ENCODE measurements at places on chromosomes 6 and 20.

GRCh38 chr20:53901497-53902096, 168.8 kb downstream of the BCAS1 start:
- no peak for DNase-seq

DNA sequence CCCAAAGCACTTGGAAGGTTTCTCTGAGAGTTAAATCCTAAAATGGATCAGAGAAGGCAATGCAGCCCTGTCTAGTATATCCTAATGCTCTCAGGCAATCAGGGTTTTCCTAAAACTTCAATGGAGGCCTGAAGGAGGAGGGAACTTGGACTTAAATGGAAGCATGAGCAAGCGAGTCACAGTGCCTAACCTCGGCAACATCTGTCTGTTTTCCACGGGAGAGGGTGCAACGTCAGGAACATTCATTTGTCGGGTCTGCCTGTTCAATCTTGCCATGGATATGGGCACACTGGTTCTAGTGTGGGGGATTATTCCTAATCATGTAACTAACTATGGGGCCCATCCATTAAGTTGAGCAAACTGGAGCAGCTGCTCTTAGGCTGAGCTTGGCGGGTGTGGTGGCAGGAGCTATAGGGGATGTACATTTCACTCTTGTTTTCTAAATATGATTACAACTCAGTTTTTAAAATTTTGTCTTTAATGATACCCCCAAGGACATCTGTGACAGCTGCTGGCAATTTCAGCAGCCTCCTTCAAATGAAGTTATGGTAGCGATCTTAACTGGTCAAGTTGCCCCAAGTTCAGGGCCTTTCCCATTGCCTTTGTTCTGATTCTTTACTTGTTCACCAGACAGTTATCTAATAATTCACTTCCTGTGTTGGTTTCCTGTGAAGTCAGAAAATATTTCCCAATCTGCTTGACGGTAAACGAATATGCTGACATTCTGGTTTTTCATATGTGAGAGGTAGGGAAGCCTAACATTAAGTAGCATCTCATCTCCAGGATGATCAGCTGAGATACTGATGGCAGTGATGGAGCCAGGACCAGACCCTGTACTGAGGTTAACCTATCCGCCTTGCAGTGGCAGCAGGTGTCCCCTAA, 21.6 kb downstream of the DSE start:
- no peak for DNase-seq

DNA sequence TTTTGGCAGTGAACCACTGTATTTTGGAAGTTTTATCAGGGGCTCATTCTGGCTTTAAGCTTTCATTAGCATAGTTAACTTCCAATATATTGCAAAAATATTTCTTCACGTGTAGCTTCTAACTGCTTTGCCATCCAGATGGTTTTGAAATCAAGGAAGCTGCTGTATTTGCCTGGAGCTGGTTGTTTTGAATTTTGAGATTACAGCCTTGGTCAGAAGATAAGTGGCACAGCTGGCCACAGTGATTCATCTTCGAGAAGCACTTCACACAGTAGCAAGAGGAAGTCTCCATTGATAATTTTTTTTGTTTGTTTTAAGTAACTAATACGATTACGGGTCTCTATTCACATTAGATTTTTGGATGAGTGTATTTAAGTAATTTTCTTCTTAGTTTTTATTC, 3.8 kb downstream of the APCDD1L start:
- no peak for DNase-seq

- no peak for DNase-seq
Measured at GRCh38 chr6:167573461-167574215, 248.8 kb downstream of the TTLL2 start.

DNA sequence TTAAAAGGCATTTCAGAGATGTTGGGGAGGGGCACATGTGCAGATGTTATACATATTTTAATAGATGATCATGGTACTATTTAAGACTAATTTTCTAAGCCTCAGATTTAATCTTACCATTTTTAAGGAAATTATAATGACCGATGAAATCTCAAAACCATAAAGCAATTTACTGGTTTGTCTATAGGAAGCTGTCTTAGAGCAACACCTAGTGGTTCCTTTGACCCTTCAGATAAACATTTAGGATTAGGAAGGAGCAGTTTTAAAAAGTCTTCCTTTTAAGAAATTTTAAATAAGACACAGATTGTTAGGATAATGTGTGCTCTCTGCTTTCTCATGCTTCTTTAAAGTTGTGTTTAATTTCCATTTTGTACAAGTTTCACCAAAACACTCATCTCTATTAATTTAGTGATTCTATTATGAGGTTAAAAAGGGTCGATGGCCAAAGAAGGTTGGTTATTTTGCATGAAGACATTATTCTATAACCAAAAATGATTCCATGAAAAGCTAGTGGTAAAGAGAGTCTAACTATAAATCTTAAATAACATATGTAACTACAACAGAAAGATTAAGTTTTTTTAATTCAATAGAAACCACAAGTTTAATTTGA, 376.4 kb downstream of the HACE1 start:
- DNase-seq: no peak

- no peak for DNase-seq
Measured at GRCh38 chr20:48241482-48241881, 456.2 kb upstream of the SULF2 start.

GRCh38 chr20:7980332-7981046, 39.1 kb downstream of the TMX4 start:
- no peak for DNase-seq

GRCh38 chr6:90347411-90347851, 50.8 kb upstream of the BACH2 start:
- no peak for DNase-seq

DNA sequence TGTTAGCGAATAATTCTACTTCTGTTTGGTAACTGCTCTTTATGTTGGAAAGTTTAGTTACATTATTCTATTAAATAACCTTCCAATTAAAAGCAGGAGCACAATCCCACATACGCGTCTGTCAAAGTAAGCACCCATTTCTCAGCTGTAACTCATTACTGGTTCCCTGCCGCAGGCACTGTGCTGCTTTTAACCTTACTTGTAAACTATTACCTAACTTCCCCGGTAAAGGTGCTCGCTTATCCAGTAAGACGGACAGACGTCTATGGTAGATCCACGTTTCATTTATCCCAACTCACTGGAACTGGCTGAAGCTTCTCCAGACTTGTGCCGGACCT, 529 bp upstream of the ENPP4 start:
- no peak for DNase-seq

DNA sequence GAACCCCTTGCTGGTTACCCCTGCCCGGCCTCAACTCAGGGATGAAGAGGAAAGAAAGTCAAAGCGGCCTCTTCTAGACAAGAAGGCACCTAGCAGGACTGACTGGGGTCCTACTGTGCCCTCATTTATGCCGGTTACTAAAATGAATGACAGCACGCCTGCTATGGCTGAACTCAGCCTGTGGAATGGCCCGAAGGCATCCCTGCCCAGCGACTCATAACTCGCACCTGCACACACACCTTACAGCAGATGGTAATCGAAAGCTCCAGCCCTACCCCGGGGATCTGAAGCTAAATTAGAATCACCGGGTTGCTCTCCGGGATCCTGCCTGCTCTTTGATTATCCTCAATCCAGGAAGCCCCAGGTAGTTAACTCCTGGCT, 747 bp upstream of the TXNDC5 start:
- DNase-seq: no peak

GRCh38 chr20:48754292-48754691, 73.5 kb downstream of the PREX1 start:
- no peak for DNase-seq

- DNase-seq: peak; percentile 72
Measured at GRCh38 chr6:41786451-41787218, 859 bp upstream of the TOMM6 start.

DNA sequence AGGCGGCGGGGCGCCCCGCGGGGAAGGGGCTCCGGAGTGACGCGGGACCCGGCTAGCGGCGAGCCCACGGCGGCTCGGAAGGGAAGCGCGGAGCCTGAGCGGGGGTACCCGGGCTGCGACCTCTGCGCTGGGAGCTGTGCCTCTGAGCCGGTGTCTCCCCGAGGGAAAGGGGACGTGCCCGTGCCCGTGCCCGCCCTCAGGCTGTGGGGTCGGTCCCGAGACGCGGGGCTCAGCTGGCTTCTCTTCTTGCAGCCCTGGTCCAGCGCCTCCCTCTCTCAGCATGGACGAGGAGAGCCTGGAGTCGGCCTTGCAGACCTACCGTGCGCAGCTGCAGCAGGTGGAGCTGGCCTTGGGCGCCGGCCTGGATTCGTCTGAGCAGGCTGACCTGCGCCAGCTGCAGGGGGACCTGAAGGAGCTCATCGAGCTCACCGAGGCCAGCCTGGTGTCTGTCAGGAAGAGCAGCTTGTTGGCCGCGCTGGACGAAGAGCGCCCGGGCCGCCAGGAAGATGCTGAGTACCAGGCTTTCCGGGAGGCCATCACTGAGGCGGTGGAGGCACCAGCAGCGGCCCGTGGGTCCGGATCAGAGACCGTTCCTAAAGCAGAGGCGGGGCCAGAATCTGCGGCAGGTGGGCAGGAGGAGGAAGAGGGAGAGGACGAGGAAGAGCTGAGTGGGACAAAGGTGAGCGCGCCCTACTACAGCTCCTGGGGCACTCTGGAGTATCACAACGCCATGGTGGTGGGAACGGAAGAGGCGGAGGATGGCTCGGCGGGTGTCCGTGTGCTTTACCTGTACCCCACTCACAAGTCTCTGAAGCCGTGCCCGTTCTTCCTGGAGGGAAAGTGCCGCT, 686 bp downstream of the ZGPAT start:
- no peak for DNase-seq

GRCh38 chr20:61744691-61745396, 320.8 kb downstream of the TAF4 start:
- DNase-seq: no peak

- peak; percentile 20 for DNase-seq
Measured at GRCh38 chr20:44728801-44729443, 13.8 kb downstream of the CCN5 start.

DNA sequence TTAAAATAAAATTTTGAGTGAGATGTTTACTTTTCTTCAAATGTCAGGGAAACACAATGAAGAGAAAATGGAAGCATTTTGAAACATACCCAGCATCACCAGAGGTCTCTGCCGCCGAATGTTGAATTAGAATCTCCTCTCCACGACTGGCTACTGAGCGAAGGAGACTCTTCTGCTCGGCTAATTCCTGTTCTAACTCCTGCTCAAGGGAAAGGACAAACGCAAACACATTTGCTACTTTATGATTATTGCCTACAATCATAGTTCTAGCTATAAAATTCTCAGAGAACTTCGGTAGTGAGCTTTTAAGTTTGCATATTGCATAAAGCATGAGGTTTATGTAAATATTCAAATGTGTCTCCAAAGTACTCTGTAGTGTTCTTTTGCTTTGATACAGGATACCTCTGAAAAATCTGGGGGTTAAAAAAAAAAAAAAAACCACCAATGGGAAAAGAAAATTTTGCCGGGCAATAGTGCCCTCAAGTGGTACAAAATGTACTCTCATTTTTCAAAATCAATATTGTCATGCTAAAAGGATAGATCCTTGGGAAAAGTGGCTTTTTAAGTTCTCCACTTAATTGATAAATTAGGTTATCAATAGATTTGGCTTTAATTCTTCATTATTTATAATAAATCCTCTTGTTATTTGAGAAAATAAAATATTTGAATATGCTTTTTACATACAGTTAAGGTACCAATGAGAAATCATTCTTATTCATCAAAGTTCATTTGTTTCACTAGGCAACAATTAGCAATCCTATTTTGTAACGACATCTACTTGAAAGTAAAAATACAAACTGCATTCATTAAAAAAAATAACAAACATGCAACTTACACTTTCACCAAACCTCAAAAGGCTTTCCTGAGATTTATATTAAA, 369.0 kb downstream of the SYNE1 start:
- DNase-seq: peak; percentile 14

DNA sequence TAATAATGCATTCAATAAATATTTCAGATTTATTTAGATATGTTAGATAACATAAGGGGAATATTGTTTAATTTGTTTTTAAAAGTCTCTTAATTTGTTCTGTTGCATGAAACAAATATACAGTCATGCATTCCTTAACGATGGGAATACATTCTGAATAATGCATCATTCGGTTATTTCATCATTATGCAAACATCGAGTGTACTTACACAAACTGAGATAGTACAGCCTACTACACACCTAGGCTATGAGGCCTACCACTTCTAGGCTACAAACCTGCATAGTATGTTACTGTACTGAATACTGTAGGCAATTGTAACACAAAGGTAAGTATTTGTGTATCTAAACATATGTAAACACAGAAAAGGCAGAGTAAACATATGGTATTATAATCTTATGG, 118.7 kb downstream of the EPHA7 start:
- DNase-seq: peak; percentile 88

GRCh38 chr6:15504581-15505350, 158.1 kb downstream of the DTNBP1 start:
- DNase-seq: peak; percentile 15

- no peak for DNase-seq
Measured at GRCh38 chr20:11216451-11217314, 542.9 kb upstream of the JAG1 start.

- no peak for DNase-seq
Measured at GRCh38 chr6:75149240-75149639, 56.6 kb downstream of the COL12A1 start.

- no peak for DNase-seq
Measured at GRCh38 chr6:41608443-41609151, 29.7 kb upstream of the MDFI start.

GRCh38 chr6:137766596-137767370, 100.3 kb upstream of the TNFAIP3 start:
- DNase-seq: no peak

- peak; percentile 45 for DNase-seq
Measured at GRCh38 chr6:73854998-73855718, 159.2 kb downstream of the CD109 start.

GRCh38 chr6:73631849-73632248, 21.9 kb downstream of the SLC17A5 start:
- no peak for DNase-seq

GRCh38 chr20:64065974-64066343, 3.0 kb downstream of the TCEA2 start:
- no peak for DNase-seq

DNA sequence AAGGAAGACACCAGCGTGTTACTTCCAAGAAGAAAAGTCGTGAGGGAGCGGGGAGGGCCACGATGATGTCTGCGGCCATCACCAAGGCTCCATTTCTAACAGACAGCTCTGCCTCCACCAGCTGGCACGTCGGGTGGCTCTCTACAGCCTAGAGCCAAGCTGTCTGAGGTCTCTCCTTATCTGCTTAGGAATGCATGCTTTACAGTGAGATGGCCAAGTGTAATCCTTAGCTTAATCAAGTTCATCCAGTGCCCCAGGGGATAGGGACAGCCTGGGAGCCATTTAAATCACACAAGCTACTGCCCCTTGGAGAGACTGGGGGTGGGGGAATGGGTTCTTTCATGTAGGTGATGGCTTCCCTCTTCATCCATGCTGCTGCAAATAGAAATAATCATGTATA, 213.8 kb upstream of the CST7 start:
- no peak for DNase-seq

- no peak for DNase-seq
Measured at GRCh38 chr20:62834967-62835730, 18.3 kb downstream of the COL9A3 start.

GRCh38 chr6:144149558-144149893, 791 bp upstream of the STX11 start:
- no peak for DNase-seq

- no peak for DNase-seq
Measured at GRCh38 chr20:12659942-12660341, 348.8 kb upstream of the SPTLC3 start.

- DNase-seq: peak; percentile 13
Measured at GRCh38 chr20:50085481-50086365, 27.2 kb downstream of the UBE2V1 start.

Measured in NCI-H774 (cell line).